ENCODE measurements at places on chromosomes 3 and 15. TPM values are rescaled to one million over a fixed set of nuclear protein-coding genes. Genes with fewer than 3 reads are reported as not detected.

CPN2 gene
- not detected for total RNA-seq

CHRNA5 gene
- total RNA-seq = 3.1 TPM

TF gene
- 0.15 TPM for total RNA-seq

LTF gene
- total RNA-seq = not detected

DNA sequence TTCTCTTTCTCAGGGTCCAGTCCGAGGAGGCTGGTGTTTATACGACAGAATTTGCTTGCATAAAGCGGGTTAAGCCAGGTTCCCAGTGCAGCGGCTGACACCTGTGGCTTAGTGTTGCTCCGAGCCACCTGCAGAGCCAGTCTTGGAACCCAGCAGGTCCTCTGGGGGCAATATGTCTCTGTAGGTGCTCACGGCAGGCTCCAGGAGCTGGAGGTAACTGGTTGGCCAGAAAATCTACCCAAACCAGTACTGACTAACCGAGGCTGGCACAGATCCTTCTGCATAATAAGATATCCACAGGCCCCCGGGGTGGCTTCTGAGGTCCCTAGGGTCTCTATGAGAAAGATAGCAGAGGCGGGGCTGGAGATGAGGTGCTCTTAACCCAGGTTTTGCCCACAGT is 3.2 kb downstream of the MGLL start:
- no peak for DNase-seq
- H3K4me1 ChIP-seq = peaks cover 23% of the 10 kb centered on the region
- H3K27ac ChIP-seq = no peak overlapping the region
- no peaks in the 10 kb centered on the region for H3K36me3 ChIP-seq
- H3K4me3 ChIP-seq = no peak overlapping the region

DNA sequence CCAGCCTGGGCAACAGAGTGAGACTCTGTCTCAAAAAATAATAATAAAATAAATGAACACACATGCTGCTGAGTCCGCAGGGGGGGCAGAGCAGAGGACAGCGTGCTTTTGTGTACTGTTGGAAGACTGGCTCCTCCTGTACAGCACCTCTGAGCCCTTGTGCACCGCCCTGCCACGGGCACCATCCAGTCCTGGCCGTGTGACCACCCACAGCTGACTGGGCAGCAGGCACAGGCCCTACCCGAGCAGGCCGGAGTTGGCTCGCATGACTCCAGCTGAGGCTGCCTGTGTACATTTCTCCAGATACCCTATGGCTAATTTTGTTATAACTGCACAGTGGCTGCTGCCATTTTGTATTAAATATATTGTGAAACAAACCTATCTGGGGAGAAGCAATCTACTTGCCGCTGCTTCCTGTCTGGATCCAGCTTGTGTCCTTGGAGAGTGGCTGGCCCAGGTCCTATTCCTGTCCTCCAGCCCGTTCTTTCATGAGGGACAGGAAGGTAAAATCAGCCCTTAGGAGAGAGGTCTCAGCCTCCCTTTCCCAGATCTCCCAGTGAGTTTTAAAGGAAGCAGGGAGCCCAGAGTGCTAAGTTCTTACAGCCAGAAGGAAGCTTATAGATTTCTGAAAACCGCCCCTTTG is 14.6 kb downstream of the IVD start:
- peaks cover 7% of the 10 kb centered on the region for H3K36me3 ChIP-seq
- no peak overlapping the region for H3K27ac ChIP-seq
- H3K4me1 ChIP-seq = peaks cover 2% of the 10 kb centered on the region
- no peak for DNase-seq
- H3K4me3 ChIP-seq = no peak overlapping the region
- H3K27me3 ChIP-seq = peaks cover 1% of the 10 kb centered on the region

- H3K4me3 ChIP-seq = no peak overlapping the region
- H3K27me3 ChIP-seq = peaks cover 73% of the 10 kb centered on the region
- H3K27ac ChIP-seq = no peak overlapping the region
- H3K4me1 ChIP-seq = peaks cover 30% of the 10 kb centered on the region
These were observed 39.4 kb downstream of the CHST14 start for GRCh38 chr15:40510201-40510600.

- H3K4me1 ChIP-seq = peaks cover 18% of the 10 kb centered on the region
- H3K4me3 ChIP-seq = peak overlapping the region; percentile 84
- H3K27me3 ChIP-seq = peaks cover 14% of the 10 kb centered on the region
- DNase-seq = peak; percentile 51
- peak overlapping the region; percentile 16 for H3K27ac ChIP-seq
These were observed 655 bp downstream of the CYFIP1 start for GRCh38 chr15:22979238-22980188.

DNA sequence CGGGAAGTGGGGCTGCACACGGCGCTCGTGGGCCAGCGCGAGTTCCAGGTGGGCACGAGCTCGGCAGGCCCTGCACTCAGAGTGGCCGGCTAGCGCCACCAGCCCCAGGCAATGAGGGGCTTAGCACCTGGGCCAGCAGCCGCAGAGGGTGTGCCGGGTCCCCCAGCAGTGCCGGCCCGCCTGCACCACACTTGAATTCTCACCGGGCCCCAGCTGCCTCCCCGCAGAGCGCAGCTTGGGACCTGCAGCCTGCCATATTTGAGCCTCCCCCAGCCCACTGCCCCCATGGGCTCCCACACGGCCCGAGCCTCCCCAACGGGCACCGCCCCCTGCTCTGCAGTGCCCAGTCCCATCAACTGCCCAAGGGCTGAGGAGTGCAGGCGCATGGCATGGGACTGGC is 87.5 kb downstream of the CHCHD4 start:
- peaks cover 6% of the 10 kb centered on the region for H3K27me3 ChIP-seq
- H3K27ac ChIP-seq = no peak overlapping the region
- no peak for DNase-seq
- no peaks in the 10 kb centered on the region for H3K4me1 ChIP-seq
- H3K4me3 ChIP-seq = no peak overlapping the region

- no peaks in the 10 kb centered on the region for H3K27me3 ChIP-seq
- DNase-seq = no peak
- H3K4me3 ChIP-seq = no peak overlapping the region
- H3K4me1 ChIP-seq = no peaks in the 10 kb centered on the region
- no peaks in the 10 kb centered on the region for H3K36me3 ChIP-seq
- H3K27ac ChIP-seq = no peak overlapping the region
These were observed 238.3 kb upstream of the FEZF2 start for GRCh38 chr3:62611541-62612240.

DNA sequence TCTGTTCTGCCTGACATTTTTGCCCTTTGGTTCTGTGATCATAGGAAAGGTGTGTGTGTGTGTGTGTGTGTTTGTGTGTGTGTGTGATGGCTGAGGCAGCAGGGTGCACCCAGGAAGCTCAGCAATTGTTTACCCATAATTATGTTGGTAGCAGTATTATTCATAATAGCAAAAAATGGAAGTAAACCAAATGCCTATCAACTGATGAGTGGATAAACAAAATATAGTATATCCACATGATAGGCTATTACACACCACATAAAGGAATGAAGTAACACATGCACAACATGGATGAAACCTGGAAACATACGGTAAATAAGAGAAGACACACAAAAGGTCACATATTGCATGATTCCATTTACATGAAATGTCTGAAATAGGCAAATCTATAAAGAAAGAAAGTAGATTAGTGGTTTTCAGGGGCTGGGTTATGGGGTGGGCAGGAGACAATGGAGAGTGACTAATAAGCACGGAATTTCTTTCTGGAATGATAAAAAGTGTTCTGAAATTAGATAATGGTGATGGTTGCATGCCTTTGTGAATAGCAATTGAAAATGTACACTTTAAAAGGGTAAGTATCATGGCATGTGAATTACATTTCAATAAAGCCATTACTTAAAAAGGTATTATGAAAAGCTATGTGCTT is 167.2 kb downstream of the POLR2M start:
- H3K27me3 ChIP-seq = peaks cover 47% of the 10 kb centered on the region
- H3K27ac ChIP-seq = no peak overlapping the region
- peaks cover 3% of the 10 kb centered on the region for H3K36me3 ChIP-seq
- no peak for DNase-seq
- no peak overlapping the region for H3K4me3 ChIP-seq

GRCh38 chr3:129448186-129448895 is 8.3 kb downstream of the IFT122 start:
- peaks cover 14% of the 10 kb centered on the region for H3K36me3 ChIP-seq
- no peak overlapping the region for H3K27ac ChIP-seq
- no peaks in the 10 kb centered on the region for H3K27me3 ChIP-seq
- no peak overlapping the region for H3K4me3 ChIP-seq
- DNase-seq = no peak

GRCh38 chr3:13479332-13479581 is 849 bp upstream of the HDAC11 start:
- peaks cover 5% of the 10 kb centered on the region for H3K27me3 ChIP-seq
- H3K4me3 ChIP-seq = peak overlapping the region; percentile 89
- H3K4me1 ChIP-seq = peaks cover 7% of the 10 kb centered on the region
- peak overlapping the region; percentile 82 for H3K27ac ChIP-seq
- DNase-seq = no peak

DNA sequence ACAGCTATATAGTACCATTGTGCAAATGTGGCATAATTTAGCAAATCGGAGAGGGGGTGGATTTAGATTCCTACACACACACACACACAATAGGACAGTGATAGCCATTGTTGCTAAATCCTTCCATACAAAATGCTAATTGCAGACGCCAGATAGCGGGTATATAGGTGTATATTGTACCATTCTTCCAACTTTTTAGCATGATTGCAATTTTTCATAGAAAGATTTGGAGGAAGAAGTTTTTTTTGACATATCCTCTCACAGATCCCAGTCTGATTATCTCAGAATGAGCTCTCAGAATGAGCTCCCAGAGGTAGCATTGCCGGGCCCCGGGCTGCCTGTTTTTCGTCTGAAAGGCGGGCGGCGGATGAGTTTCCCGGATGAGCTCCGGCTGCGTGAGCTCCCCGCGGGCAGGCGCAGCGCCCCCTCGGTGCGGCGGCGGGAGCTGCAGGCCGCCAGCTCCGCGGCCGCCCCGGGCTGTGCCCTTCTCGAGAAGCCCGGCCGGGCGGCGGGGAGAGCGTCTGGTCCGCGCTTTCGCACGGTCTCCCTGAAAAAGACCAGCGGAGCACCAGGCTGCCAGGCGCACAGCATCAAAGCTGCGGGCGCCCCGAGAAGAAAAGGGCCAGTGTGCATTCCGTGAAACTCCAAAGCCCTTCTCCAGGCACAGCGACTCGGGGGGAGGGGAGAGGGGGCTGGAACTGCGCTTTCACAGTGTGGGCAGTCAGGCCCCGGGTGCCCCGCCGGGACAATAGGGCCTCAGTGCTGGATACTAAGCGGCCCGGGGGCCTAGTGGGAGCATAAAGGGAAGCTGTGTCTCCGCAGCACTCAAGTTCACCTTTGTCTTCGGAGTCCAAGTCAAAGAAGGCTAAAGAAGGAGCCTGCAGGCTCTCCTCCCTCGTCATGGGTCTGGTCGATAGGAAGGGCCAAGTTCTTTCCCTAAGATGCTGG is 12.0 kb upstream of the SHC4 start:
- H3K27ac ChIP-seq = no peak overlapping the region
- H3K4me3 ChIP-seq = peak overlapping the region; percentile 44
- no peaks in the 10 kb centered on the region for H3K36me3 ChIP-seq
- peak; percentile 80 for DNase-seq
- H3K4me1 ChIP-seq = peaks cover 9% of the 10 kb centered on the region
- H3K27me3 ChIP-seq = peaks cover 13% of the 10 kb centered on the region

- no peak overlapping the region for H3K4me3 ChIP-seq
- peaks cover 3% of the 10 kb centered on the region for H3K4me1 ChIP-seq
- H3K27ac ChIP-seq = no peak overlapping the region
- no peaks in the 10 kb centered on the region for H3K36me3 ChIP-seq
These were observed 140.6 kb downstream of the CACNA2D3 start for GRCh38 chr3:54262946-54263345.

DNA sequence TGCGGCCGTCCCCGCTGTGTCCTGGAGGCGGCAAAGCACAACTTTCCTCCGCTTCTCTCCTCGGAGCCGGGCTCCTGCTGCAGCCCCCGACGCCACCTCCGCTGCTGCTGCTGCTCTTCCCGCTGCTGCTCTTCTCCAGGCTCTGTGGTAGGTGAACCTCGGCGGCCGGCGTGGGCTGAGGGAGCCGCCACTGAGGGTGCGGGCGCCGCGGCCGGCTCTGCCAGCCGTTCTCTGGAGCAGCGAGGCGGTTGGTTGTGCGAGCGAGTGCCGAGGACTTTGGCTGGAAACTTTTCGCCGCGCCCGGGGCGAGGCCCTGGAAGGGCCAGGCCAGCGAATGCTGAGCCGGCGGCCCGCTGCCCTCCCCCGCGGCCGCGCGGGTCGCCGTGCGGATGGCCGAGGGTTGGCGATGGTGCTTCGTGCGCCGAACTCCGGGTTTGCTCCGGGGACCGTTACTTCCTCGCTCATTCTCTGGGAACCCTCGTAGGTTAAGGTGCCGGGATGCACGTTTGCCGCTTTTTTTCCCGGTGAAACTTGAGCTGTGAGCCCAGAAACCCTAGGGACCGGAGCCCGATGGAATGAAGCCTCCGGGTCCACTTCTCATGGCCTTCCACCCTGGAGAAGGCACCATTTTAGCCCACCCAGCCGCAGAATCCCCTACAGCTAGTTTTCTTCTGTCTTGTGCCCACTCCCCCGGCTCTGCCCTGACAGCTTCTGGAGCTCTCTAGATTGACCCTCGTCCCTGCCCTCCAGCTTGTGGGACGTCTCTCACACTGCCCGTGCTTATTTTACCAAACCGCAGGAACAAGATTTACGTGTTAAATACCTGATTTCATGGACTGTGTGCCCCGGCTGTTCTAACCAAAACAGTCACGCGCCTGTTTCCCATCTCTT is 660 bp downstream of the NECTIN3 start:
- peak; percentile 33 for DNase-seq
- H3K36me3 ChIP-seq = peaks cover 5% of the 10 kb centered on the region
- peak overlapping the region; percentile 82 for H3K4me3 ChIP-seq
- peak overlapping the region; percentile 37 for H3K27ac ChIP-seq
- H3K4me1 ChIP-seq = peaks cover 41% of the 10 kb centered on the region

- no peak for DNase-seq
- H3K4me1 ChIP-seq = no peaks in the 10 kb centered on the region
- H3K27ac ChIP-seq = no peak overlapping the region
- no peak overlapping the region for H3K4me3 ChIP-seq
- peaks cover 41% of the 10 kb centered on the region for H3K27me3 ChIP-seq
These were observed 810 bp upstream of the THRB start for GRCh38 chr3:24495326-24495994.
